ENCODE measurements at places on chromosomes 2 and 18.

GRCh38 chr2:152445791-152446201 is 110.8 kb downstream of the FMNL2 start:
- DNase-seq: peak; percentile 43

GRCh38 chr2:174609261-174609660 is 11.7 kb upstream of the WIPF1 start:
- DNase-seq: no peak

GRCh38 chr2:235614900-235615712 is 121.3 kb downstream of the AGAP1 start:
- no peak for DNase-seq

DNA sequence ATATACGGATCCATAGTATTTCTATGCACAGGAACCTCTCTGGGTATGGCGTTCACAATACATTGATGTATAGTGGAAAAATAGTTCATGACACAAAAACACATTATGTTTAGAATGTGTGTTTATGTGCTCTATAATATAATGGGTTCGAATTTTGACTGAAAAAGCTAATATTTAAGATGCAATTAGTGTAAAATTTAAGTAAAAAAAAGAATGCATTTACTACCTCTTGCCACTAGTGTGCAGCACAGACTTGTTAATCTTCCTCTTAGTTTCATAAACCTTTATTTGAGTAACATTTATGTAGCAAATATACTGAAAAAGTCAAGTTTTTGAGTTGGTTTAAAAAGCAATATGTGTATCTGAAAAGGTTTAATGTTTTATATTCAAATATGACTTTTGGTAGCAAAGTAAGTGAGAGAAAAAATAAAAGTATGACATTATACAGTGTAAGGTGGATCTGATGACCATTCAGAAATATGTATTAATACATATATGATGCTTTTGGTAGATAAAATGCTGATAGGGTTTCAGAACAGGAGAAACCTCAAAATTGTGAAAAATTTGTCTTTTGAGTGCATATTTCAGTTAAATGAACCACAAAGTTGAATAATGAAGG is 49.4 kb downstream of the CCDC102B start:
- DNase-seq: no peak

GRCh38 chr2:241064008-241064801 is 37.9 kb downstream of the MTERF4 start:
- DNase-seq: no peak

- no peak for DNase-seq
Measured at GRCh38 chr2:12718711-12719399, 2.1 kb downstream of the TRIB2 start.

GRCh38 chr2:240594511-240595380 is 8.2 kb downstream of the CAPN10 start:
- DNase-seq: no peak

DNA sequence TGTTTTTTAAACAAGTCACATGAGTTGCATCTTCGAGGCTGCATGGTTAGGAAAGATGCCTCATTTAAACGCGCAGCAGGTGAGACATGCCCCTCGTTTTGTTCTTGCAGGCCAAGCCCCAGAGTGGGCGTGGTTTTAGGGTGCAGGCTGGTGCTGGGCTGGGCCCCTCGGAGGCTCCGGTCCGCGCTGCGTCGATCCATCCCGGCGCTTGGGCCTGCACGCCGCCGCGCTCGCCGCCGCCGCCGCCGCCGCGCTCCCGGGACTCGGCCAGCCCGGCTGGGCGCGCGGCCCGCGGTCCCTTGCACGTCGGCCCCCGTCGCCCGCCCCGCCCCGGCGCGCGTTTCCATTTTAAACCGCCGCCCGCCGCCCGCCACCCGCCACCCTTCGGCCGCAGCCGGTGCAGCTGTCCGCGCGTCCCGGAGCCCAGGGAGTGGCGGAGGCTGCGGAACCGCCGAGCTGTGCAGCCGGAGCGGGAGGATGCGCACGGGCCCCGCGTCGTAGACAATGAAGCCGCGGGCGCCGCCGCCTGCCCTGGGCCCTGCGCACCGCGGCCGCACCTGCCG is 175.5 kb downstream of the AGAP1 start:
- peak; percentile 19 for DNase-seq

GRCh38 chr18:6478121-6478520 is 63.4 kb upstream of the L3MBTL4 start:
- no peak for DNase-seq

DNA sequence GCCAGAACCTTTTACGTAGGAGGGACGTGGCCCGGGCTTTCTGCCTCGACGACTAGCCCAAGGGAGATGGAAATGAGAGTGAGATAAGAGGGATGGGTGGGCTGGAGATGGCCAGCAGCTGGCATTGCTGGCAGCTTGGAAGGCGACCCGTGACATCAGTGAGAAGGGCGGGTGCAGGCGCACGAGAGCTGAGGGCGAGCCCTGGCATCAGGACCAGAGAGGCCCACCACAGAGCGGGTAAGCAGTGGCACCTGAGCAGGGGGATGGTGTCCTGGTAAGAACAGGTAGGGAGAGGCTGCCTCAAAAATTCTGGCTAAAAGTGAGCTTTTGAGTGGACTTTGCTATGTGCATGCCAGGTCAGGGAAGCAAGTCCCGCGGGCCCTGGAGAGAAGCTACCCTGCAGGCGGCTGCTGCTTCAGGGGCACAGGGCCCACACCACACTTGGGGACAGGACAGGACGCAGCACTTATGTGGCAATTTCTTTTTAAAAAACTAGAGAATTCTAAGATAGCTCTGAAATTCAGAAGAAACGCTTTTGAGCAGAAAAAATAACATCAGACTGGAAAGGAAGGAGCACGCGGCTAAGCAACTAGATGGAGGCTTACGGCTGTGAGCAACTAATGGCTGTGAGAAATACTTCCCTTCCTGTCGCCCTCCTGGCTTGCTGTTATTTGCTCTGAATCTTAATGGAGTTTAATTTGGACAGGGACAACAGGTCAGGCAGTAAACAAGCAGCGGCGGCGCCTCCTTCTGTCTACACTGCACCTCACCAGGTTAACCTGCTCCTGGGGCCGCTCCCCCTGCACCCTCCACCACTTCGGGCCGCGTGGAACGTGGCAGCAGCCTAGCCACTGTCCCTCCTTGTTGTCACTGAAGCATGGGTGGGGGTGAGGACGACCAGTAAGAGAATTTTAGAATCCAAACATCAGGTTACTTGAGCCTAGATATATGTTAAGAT is 20.5 kb downstream of the THAP4 start:
- no peak for DNase-seq

GRCh38 chr2:114007436-114007835 is 117.5 kb downstream of the ACTR3 start:
- no peak for DNase-seq

GRCh38 chr2:223641082-223641481 is 38.9 kb upstream of the SCG2 start:
- no peak for DNase-seq
